ENCODE measurements at places on chromosomes 13 and 19.

GRCh38 chr13:110546378-110546777 is 15.1 kb downstream of the RAB20 start:
- no peak for DNase-seq

DNA sequence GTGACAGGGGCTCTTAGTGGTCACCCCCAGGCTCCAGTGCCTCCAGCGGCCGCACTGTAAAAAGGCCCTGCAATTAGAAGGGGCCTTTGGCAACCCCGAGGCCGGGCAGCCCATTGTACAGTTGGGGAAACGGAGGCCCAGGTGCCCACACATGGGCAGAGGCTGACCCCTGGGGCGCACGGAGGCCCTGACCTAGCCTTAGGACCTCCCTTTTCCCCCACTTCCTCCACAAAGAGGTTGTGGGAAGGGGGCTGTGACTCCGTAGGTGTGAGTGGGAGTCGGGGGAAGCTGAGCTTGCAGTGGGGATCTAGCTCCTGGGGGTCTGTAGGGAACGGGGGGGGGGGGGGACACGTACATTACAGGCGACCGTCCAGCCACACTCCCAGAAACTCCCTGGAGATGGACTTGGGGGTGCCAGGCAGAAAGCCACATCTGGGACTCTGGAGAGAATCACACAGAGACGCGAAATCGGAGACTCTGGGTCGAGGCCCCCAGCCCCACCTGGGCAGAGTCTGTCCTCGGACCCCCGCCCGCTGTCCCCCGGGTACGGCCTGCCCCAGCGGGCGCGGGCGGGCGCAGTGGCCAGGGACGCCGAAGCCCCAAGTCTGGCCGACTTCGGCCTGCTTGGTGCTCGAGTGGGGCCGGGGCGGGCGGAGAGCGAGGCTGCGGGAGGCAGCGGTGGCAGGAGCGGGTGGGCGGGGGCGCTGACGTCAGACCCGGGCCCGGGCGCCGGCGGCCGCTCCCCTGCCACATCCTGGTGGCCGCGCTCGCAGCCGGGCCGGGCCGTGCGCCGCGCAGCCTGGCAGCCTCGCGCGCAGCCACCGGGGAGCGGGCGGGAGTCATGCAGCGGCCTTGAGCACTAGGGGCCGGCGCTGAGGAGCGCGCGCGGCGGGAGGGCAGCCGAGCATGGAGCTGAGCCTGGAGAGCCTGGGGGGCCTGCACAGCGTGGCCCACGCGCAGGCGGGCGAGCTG is at the start of gene ONECUT3:
Gene ONECUT3, plus strand, starts transcription at position 750 of the 972 bp plus-strand sequence. Its CDS starts 157 bp downstream, at position 907.
- no peak for DNase-seq

- DNase-seq = peak; percentile 53
Measured at GRCh38 chr19:54430306-54431254, 15.3 kb downstream of the TTYH1 start.

GRCh38 chr13:74978591-74978990 is 503.4 kb downstream of the TBC1D4 start:
- no peak for DNase-seq
